Camera-type eye (tissue), 1 donor: ENCODE measurements at places on chromosomes 1 and 21. TPM values are rescaled to one million over a fixed set of nuclear protein-coding genes. Genes with fewer than 3 reads are reported as not detected.

Gene OLFML2B
- total RNA-seq: 52.4 TPM

Gene MYOC
- 1.8 TPM for total RNA-seq

Gene SLC44A5
- 19.1 TPM for total RNA-seq

Gene NBPF4
- not detected for total RNA-seq

Gene TMEM61
- total RNA-seq: 0.71 TPM

Gene KCNJ6
- 0.93 TPM for total RNA-seq

Gene TOMM40L
- total RNA-seq: 13.5 TPM

Gene KRTAP19-7
- total RNA-seq: not detected

Gene GPATCH2
- total RNA-seq: 42.7 TPM

Gene PPT1
- total RNA-seq: 72.4 TPM

Gene APCS
- total RNA-seq: not detected

Gene ITLN2
- total RNA-seq: not detected

Gene C1orf185
- total RNA-seq: not detected

Gene FAM78B
- 8.9 TPM for total RNA-seq

Gene ASAP3
- 48.7 TPM for total RNA-seq

Gene KRTAP13-2
- not detected for total RNA-seq

Gene TCEA3
- total RNA-seq: 50.6 TPM

Gene KIRREL1
- 80.8 TPM for total RNA-seq

Gene SELE
- 6.9 TPM for total RNA-seq

Gene SLAMF1
- not detected for total RNA-seq

Gene NCAM2
- 24.0 TPM for total RNA-seq

Gene NME7
- total RNA-seq: 70.1 TPM

Gene TENT5C
- total RNA-seq: 29.2 TPM

Gene NIBAN1
- total RNA-seq: 46.2 TPM
